Activated CD4-positive, alpha-beta T cell treated with anti-CD3 and anti-CD28 coated beads, Interleukin-2, amount 10 ng/mL, durations not matched to agents 7 days and 5 days (primary cell): ENCODE measurements at places on chromosomes 6 and 20. TPM values are rescaled to one million over a fixed set of nuclear protein-coding genes. Genes with fewer than 3 reads are reported as not detected.

Gene MICAL1
- total RNA-seq, result 98.3 TPM

Gene HDGFL1
- total RNA-seq, result not detected

Gene PLCB4
- not detected for total RNA-seq

Gene LPA
- total RNA-seq, result not detected

Gene TFAP2B
- not detected for total RNA-seq

- H3K4me1 ChIP-seq, result peaks cover 17% of the 10 kb centered on the region
- H3K36me3 ChIP-seq, result peaks cover 1% of the 10 kb centered on the region
- no peak for DNase-seq
- H3K27ac ChIP-seq, result no peak overlapping the region
- H3K4me3 ChIP-seq, result no peak overlapping the region
- H3K27me3 ChIP-seq, result no peaks in the 10 kb centered on the region
Measured at GRCh38 chr6:157673596-157673995, 149.4 kb upstream of the SNX9 start.

- peaks cover 50% of the 10 kb centered on the region for H3K4me1 ChIP-seq
- no peaks in the 10 kb centered on the region for H3K27me3 ChIP-seq
- no peaks in the 10 kb centered on the region for H3K36me3 ChIP-seq
- DNase-seq, result peak; percentile 73
- no peak overlapping the region for H3K4me3 ChIP-seq
Measured at GRCh38 chr6:45714741-45715507, 300.7 kb downstream of the CLIC5 start.

Gene FHL5
- total RNA-seq, result not detected

Gene KHDRBS2
- total RNA-seq, result not detected

DNA sequence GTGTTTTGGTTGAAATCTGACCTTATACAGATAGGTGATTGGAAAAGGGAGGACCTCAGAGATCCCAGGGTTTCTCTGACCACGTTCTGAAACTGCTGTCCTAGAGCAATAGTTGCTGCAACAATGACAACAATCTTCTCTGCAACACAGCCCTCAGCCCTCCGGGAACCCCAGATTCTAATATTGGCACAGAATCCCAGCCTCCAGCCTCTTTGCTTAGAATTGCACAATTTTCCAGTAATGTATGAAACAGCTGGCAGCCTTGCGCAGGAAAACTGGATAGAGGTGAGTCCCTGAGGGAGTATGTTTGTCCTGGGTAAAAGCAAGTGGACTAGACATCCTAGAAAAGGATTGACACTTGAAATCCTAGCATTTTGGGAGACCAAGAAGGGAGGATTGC, 30.4 kb upstream of the PNRC1 start:
- H3K27me3 ChIP-seq, result no peaks in the 10 kb centered on the region
- no peak overlapping the region for H3K4me3 ChIP-seq
- no peak for DNase-seq
- H3K4me1 ChIP-seq, result peaks cover 22% of the 10 kb centered on the region
- peaks cover 4% of the 10 kb centered on the region for H3K36me3 ChIP-seq
